ENCODE measurements at places on chromosomes 3 and 15.

GRCh38 chr3:29693863-29694262 lies 413.0 kb downstream of the RBMS3 start:
- DNase-seq: no peak

DNA sequence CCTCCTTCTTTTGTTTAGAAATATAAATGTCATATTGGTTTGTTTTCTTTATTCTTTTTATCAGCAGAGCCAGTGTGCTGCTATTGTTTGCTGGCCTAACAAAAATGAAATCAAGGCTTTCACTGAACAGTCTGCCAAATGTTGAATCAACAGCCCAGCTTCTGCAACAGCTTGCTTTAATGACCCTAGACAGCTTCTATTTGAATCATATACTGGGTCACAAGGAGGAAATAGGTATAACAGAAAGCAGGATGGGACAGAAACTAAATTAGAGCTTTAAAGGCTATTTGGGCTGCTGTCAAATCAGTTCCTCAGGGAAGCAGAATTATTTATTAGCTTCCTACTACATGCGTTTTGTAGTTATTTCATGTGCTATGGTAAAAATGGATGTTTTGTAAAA lies 12.1 kb upstream of the DNAJC13 start:
- no peak for DNase-seq

DNA sequence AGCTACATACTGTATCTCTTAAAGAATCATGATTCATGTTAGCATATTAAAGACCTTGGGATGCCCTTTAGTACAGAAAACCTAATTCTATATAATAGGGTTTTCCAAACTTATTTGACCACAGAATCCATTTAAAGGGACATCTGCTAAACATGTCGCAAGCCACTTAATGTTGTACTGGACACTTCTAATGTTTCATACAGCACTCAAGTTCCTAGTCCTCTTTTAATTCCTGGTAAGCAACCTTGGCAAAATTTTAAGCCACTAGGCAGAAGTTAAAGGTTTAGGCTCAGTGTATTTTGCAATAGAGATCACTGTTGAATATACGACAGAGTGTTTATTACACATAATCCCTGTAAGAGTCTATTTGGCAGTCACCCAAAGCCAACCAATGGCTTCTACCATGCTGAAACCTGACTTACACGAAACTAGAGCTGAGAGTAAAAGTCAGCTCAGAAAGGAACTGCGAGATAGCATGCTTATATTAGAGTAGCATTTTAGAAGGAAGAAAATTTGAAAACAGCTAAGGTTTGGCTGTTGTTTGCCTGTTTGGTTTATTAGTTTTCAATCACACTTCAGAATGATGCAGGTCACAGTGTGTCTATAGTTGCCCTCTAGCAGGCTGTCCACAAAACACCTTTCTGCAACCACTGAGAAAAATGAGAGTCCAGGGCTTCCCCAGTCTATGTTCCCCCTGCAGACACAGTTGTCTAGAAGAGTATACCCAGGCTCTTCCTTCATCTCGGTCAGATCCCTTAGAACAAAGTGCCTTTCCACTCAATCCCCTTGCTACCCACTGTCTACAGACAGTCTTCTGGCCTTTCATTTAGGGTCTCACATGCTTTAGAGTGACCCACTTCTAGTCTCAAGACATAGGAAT lies 104.4 kb downstream of the FMN1 start:
- no peak for DNase-seq

DNA sequence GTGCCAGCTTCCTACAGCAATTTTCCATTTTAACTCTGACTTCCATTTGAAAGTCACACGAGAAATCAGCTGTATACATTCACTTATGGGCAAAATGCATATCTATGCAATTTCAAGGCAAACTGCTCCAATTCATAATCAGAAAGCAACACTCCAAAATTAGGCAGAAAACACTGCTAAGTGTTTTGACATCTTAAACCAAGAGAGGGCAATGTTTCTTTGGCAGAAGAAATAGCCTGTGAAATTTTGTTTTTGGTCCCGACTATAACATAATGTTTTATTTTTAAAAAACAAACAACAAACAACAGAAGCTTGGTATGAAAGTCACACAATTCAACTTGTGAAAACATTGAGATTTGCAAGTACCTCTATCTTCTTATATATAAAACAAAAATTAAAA lies 42.6 kb downstream of the GOLIM4 start:
- DNase-seq: no peak

DNA sequence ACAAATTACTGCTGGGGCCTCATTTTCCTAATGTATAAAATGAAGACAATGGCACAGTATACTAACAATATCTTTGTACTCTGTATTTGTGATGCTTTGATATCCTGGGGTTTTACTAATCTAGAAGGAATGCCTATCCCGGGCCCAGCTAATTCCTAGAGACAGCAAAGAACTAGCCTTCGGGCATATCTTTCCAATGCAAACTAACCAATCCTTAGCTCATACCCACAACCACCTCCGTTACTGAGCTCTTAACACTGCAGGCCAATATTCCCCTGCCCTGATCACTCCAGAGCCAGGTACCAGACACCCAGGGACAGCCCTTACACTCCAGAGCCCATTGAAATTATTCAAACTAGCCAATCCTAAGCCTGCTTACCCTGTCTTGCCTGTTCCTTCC lies 309.0 kb downstream of the ULK4 start:
- no peak for DNase-seq

DNA sequence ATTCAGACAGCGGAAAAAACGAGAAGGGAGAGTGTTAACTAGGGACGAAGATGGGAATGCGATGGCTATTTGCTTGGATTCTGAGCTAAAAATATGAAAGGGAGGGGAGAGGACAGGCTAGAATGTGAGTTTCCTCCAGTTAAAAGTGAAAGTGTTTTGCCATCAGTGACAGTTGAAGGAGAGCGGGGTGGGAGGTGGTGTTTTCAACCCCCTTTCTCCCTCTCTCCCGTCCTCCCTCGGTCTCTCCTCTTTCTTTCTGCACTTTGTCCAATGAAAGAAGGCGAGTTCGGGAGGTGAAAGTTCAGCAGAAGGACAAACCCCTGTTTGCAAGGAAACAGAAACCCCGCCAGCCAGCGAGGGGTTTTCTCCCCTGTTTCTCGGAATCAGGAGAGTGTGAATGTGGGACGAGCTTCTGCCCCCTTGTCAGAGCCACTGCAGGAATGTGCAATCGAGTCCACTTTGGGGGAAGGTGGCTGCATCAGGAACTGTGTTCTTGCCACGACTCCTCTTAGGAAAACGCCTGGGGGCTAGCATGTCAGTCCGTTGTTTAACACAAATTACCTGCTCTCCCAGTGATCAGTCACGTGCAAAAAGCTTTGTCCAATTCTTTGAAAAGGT lies 975 bp upstream of the FOXP1 start:
- peak; percentile 83 for DNase-seq

- no peak for DNase-seq
Measured at GRCh38 chr3:115275896-115276295, 128.8 kb upstream of the ZBTB20 start.

- DNase-seq: no peak
Measured at GRCh38 chr3:149535333-149535685, 60.8 kb downstream of the TM4SF4 start.

DNA sequence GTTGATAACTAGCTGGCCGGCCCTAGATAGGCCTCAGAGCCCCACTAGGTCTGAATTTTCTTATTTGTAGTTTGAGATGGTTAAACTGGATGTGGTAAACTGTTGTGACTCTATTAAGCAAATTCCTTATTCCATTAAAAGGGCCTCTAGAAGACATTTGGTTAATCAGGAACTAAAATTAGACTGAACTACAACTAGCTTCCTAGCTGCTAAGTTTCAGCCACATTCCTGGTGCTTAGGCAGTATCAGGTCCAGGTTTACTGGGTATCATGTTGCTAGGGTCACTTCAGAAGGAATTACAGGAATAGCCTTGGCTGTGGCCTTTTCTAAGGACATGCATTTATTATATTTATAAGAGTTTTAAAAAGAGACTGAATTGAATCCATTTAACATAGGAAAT lies 136.3 kb downstream of the PLD1 start:
- no peak for DNase-seq

DNA sequence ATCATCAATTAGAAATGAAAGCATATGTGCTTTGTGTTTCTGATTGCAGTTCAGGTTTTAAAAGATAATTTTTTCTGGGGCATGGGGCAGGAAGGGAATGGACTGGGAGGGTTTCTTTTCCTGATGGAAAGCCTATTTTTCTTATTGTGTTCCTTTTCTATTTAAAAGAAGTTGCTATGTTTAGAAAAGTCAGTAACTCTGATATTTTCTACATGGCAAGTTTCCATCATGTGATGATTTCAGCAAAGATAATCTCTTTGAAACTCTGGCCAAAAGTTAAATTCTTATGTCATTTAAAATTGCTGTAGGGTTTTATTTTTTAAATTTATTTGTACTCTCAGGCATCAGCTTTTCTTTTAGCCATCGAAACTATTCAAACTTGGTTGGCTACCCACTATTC lies 601.2 kb downstream of the FOXP1 start:
- DNase-seq: no peak

GRCh38 chr3:25423780-25424588 lies 4.1 kb upstream of the RARB start:
- no peak for DNase-seq

DNA sequence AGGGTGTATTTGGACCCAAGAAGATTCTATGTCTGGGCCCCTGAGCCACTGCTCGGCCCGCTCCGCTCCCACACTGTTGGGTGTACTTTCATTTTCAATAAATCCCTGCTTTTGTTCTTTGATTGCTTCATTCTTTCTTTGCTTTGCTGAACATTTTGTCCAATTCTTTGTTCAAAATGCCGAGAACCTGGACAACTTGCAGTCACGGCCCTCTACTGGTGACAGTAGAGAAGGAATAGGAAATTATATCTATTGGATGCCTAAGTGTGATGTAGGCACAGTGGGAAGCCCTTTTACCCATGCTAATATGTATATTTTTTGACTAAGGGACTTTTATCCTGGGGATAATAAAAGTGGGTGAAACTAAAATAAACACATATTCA lies 340.8 kb downstream of the LRRC3B start:
- no peak for DNase-seq

GRCh38 chr3:23948761-23949160 lies 3.7 kb downstream of the NR1D2 start:
- DNase-seq: no peak

GRCh38 chr15:71221417-71221816 lies 106.1 kb downstream of the THSD4 start:
- no peak for DNase-seq

DNA sequence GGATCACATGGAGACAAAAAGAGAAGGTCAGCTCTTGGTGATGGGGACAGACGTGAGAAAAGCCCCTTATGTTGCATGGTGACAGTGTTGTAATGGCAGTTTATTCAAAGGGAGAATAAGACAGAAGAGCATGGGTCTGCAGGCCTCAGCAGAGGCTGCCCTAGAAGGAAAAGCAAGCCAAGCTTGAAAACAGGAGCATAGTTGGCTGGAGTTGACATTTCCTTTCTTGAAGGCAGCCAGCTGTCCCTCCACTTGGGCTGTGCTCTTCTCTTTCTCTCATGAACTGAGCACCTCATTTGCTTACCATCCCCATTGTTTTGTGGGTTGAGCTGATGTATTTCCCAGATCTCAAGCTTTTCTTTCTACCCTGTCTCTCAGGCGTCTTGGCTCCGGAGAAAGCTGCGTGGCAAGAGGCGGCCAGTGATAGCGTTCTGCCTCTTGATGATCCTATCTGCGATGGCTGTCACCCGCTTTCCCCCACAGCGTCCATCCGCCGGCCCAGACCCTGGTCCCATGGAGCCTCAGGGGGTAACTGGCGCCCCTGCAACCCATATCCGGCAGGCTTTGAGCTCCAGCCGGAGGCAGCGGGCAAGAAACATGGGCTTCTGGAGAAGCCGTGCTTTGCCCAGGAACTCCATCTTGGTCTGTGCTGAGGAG lies 52.9 kb downstream of the GASK1A start:
- no peak for DNase-seq

DNA sequence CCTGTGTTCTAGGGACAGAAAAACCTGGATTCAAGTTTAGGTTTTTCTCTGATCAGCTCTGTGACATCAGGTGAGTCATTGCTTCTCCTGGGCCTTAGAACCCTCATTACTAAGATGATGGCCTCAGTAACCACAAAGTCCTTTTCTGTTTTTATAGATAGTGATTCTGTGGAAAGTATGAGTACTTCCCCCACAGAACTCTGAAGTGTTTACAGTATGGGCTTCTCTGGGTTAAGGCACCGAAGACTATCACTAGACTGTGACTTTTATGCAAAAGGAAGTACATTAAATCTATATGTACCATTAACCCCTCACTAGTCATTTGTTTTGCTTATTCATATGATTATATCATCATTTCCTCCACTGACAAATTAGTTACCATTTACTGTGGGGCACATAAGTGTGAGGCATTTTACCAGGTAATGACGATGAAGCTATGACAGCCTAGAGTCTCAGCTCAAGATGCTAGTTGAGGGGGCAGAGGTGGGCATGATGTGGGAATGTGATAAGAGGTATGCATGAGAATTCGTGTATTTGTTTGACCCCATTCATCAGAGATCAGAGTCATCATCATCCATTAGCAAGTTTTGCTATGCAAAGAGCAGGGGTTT lies 15.0 kb upstream of the RORA start:
- DNase-seq: no peak

DNA sequence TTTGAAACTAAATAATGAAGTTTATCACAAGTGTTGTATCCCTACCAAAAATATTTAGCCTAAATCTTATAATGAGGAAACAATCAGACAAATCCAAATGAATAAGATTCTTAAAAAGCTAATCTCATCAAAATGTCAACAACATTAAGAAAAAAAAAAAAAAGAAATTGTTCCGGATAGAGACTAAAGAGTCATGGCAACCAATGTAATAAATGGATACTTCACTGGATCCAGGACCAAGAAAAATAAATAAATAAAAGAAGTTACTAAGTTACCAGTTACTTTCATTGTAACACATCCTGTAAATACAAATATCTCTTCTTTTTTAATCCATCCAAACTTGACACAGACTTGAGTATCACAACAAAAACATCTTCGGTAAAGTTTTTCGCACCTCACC lies 607 bp downstream of the MRPL47 start:
- no peak for DNase-seq

- DNase-seq: no peak
Measured at GRCh38 chr3:53545310-53545995, 51.0 kb downstream of the CACNA1D start.

Data from spinal cord (tissue), 10 donors.